Astrocyte of the spinal cord (primary cell): ENCODE measurements at places on chromosomes 3 and 15.
A peak's percentile ranks its signal among the peaks of the same experiment; 100 is the strongest.

- no peak for DNase-seq
Observed at GRCh38 chr3:49484471-49484870, 14.4 kb downstream of the DAG1 start.

- peak; percentile 12 for DNase-seq
Observed at GRCh38 chr15:79370716-79371115, 59.8 kb downstream of the TMED3 start.

- DNase-seq = no peak
Observed at GRCh38 chr3:40739971-40740370, 215.2 kb downstream of the ZNF621 start.

DNA sequence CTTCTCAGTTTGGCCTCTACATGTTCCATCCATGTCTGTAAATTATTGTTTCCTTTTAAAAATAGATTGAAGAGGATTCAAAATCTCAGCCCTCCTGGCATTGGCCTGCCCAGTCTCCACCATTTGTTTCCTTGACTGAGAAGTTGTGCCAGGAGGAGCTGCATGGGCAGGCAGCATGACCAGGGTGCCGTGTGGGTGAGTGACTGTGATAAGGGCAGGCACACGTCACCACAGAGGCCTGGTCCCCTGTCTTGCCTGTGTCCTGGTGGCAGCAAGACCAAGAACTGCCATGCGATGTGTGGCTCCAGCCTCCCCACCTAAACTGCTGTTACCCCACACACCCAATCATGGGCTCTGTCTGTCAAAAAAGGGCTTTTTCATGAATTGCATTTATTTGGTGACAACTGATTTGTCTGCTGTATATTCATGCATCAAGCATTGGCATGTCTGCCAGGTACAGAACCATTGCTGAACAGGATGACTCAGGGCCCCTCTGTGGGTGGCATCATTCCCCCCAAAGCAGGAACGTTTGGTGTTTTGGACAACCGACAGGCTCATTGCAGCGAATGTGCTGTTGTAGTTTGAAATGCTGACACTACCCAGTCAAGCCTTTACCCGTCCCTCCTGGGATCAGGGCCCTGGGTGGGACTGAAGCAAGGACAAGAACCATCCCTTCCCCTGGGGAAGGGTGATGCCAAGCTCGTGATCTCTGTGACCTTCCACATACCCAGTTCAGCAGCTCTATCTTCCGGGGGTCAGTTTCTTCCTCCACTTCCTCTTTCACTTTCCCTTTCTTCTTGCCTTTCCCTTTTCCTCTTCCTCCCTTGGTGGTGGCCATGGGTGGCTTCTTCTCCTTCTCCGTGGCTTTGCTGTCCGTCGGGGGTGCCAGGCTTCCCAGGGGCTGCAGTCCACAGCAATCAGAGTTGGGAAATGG is 51.6 kb downstream of the TRPM1 start:
- DNase-seq = no peak

GRCh38 chr3:51371943-51372557 is 13.0 kb upstream of the MANF start:
- DNase-seq = peak; percentile 83

DNA sequence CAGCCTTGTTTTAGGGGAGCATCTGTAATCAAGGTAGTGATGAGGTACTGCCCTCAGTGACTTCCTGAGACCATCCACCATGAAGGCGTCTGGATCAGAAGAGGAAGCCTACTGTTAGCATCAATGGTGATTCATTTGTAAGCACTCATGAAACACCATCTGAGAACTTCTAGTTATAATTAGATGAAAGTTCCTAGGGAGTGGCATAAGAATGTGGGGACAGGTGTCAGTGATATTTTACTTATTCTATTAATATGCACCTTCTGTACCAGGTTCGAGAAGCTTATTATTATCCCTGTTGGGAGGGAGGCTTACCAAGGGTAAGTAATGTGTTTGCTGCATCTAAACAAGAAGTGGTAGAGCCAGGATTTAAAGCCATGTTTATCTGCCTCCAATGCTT is 295.8 kb upstream of the TBL1XR1 start:
- no peak for DNase-seq
